ENCODE measurements at places on chromosomes 13 and 19.

GRCh38 chr19:50646074-50646807 is 3.0 kb upstream of the C19orf81 start:
- DNase-seq: no peak

DNA sequence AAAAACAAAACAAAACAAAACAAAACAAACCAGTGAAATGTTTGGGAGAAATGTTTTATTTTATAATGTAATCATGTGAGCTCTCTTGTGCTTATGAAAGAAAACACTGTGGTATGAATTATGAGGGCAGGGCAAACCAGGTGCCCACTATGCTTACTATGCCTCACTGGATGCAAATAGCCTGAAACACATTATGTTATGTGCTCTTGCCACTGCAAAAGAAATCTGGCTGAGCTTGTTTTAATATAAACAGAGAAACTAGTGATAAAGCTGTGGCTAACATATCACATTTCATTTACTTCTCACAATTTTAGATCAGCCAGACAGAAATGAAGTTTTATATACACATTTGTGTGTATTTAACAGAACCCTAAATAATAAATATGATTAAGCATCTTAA is 8.7 kb upstream of the NBEA start:
- DNase-seq: no peak

GRCh38 chr13:59680429-59681024 is 483.2 kb downstream of the DIAPH3 start:
- DNase-seq: no peak

DNA sequence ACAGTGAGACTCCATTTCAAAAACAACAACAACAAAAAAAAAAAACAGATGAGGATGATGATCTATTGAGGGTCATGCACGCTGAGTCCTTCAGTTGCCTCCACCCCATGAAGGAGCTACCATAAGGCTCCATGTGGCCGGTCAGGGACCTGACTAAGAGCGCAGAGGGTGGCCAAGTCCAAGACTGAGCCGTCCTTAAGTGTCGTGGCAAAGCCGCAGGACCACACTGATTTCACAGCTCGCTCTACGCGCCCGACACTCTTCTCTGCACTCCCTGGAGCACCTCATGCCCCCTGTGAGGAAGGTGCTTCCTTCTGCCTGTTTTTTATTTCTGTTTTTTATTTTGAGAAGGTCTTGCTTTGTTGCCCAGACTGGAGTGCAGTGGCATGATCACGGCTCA is 12.3 kb downstream of the TTYH1 start:
- DNase-seq: no peak

- no peak for DNase-seq
Observed at GRCh38 chr13:71079638-71080037, 787.4 kb downstream of the DACH1 start.

Data from stimulated activated CD4-positive, alpha-beta T cell treated with anti-CD3 and anti-CD28 coated beads, Interleukin-1b, Interleukin-23, amount 100 ng/mL, for 48 hours (primary cell).